ENCODE measurements at places on chromosomes 6 and 20. TPM values are rescaled to one million over a fixed set of nuclear protein-coding genes. Genes with fewer than 3 reads are reported as not detected.

The PTPRK gene
- polyA plus RNA-seq: 24.1 TPM

The MATN4 gene
- 0.45 TPM for polyA plus RNA-seq

The CFB gene
- 1.7 TPM for polyA plus RNA-seq

The SIM1 gene
- 7.8 TPM for polyA plus RNA-seq

The TMEM30A gene
- 51.5 TPM for polyA plus RNA-seq

The TFAP2C gene
- polyA plus RNA-seq: 0.31 TPM

The TNFRSF21 gene
- 22.9 TPM for polyA plus RNA-seq

- DNase-seq: no peak
Observed at GRCh38 chr6:44843734-44844133, 456.2 kb downstream of the CDC5L start.

GRCh38 chr6:128099571-128100197, 198.8 kb upstream of the THEMIS start:
- DNase-seq: no peak

DNA sequence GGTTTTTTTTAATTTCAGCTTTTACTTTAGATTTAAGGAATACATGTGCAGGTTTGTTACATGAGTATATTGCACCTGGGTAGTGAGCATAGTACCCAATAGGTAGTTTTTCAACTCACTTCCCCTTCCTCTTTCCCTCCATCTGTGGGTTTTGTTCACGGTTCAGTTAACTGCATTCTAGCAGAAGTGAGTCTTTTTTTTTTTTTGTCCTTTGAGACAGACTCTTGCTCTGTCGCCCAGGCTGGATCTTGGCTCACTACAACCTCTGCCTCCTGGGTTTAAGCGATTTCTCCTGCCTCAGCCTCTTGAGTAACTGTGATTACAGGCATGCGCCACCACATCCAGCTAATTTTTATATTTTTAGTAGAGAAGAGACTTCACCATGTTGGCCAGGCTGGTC, 8.7 kb downstream of the UBR2 start:
- no peak for DNase-seq

- DNase-seq: no peak
Observed at GRCh38 chr6:151493161-151493803, 535 bp upstream of the CCDC170 start.

DNA sequence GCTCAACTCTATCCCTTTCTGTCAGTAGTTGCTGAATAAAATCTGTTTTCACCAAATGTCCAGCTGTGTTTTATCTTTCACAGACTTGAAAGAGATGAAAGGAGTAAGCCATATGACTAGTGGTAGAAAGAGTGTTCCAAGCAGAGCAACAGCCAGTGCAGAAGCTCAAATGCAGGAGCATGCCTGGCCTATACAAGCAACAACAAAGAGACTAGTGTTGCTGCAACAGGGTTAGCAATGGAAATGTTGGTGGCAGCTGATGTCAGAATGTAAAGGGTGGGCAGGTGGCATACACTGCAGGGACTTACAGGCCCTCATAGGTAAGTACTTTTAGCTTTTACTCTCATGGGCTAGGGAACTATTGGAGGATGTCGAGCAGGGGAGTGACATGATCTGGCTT, 5.2 kb upstream of the HINT3 start:
- DNase-seq: no peak

DNA sequence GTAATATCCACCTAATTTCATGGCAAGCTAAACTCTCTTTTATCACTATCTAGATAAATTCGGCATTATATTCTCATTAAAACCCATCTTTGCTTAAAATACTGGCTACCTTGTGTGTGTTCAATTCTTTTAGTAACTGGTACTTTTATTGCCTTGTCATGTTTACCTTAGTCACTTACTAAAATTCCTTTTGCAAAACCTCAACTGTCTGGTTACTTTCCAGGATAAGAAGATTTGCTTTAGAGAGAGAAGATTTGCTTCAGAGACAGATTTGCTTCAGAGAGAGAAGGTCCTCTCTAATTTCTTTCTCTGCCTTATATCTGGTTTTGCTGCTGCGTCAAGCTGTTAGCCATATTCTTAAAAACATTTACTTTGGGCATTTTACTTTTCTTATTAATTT, 151.5 kb upstream of the MLIP start:
- DNase-seq: no peak

DNA sequence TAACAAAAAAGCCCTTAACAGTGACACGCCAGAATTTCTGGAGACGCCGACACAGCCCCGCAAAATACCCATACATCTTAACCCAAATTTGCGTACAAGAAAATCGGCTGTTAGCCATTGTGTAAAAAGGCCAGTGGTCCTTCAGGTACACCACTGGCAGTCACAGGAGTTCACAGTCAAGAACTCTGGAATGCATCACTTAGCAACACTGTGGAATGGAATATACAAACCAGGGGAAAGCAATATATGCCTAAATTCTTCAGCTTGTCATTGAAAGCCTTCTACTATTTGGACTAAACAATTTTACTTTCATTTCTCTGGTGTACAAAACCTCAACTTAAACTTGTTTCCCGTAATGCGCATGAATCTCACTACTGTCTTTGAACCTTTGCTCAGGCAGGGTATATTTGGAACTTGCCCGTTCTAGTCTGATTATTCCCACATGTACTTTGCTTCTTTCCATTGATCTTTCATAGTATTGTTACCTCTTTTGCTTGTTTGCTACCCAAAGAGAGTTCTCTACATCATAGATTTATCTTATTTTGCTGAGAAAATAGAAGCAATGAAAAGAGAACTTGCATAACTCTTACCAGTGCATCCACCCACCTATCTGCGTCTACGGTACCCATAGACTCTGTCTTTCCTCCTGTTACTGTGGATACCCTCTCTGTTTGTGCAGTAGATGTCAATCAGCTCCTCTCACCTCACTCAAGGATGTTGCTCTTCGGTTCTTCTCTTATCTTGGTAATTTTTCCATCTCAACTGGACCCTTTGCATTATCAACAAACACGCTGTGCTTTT, at the start of gene ARMH2:
TSS of gene ARMH2 (minus strand) at position 178 of the 801 bp plus-strand sequence. CDS start at position 118, 60 bp downstream.
- DNase-seq: no peak

GRCh38 chr6:12150812-12151432, 138.8 kb downstream of the HIVEP1 start:
- no peak for DNase-seq

DNA sequence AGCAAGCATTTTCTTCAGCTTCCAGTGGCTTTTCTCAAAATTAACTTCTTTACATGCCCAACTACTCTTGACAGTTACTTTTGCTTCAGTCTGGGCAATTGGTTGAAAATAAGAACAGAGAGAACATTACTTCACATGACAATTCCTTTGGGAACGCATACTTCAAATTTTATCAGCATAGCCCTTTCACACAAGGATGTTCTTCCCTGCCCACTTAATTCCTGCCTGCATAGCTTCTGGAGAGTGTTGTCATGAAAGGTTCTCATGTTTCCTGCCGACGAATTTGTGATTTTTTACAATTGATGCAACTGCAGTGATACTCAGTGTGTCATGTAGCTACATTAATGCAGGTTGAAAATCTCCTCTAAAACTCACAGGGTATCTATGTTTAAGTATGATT, 22.0 kb upstream of the SNRNP48 start:
- DNase-seq: no peak

DNA sequence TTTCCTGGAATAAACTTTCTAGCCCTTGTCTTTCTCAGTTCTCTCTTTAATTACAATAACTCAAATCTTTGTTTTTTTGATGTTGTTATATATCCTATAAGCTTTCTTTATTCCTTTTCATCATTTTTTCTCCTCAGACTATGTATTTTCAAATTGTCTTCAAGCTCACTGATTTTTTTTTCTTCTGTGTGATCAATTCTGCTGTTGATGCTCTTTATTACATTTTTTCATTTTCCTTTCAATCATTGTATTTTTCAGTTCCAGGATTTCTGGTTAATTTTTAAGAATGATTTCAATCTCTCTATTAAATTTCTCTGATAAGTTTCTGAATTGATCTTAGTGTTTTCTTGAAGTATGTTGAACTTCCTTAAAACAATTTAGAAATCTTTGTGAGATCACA, 209.7 kb downstream of the TBC1D32 start:
- DNase-seq: no peak

GRCh38 chr6:121504227-121504626, 68.8 kb downstream of the GJA1 start:
- DNase-seq: no peak

- DNase-seq: no peak
Observed at GRCh38 chr6:26388441-26388840, 5.5 kb downstream of the BTN2A2 start.

DNA sequence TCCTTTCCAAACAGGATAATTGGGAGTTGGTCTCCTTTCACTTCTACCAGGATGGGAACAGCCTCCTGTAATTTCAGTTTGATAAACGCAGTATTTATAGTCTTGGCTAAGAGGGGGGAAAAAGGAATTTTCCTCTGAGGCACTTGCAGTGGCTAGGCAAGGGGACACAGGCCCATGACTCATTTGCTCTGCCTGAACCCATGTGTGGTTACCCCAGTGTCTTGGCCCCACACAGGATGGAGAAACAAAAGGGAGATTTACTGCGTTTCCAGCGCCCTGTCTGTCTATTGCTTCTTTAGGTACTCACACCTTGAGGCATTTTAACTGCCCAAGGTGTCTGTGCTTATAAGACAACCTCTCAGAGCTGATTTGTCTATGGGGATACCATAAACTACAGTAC, 74.8 kb upstream of the NEDD9 start:
- DNase-seq: no peak
